Femur (tissue), 1 donor: ENCODE measurements at places on chromosomes 7 and 10.

DNA sequence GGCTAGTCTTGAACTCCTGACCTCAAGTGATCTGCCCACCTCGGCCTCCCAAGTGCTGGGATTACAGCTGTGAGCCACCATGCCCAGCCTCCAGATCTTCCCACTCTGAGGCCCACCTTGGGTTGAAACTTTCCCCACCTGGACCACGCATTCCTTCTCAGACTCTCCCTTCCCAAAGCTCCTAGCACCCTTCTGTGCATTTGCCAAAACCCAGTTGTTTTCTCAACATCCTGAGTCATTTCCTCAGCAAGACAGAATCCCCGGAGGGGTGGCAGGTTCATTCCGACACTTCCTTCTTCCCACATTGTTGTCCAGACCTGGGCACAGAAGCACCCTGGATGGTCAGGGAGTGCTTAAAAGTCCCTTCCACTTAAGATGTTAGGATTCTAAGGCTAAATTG, 28.9 kb downstream of the BAG3 start:
- DNase-seq, result no peak

DNA sequence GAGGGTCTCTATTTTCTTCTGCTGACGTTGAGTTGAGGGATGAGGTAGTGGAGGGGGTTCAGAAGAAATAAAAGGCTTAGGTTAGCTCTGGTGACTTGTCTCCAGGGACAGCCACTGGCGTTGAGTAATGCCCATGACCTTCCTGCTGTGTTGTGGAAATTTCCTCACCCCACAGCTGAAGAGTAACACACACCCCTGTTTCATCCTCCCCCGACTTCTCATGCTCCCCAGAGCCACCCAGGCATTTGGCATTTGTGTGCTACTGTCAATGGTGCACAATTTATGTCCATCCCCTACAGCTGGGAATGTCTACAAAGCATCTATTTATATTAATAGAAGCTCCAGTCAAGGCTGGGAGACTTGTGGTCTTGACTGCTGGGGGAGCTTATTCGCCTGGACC, 4.7 kb upstream of the TMEM72 start:
- DNase-seq, result no peak

DNA sequence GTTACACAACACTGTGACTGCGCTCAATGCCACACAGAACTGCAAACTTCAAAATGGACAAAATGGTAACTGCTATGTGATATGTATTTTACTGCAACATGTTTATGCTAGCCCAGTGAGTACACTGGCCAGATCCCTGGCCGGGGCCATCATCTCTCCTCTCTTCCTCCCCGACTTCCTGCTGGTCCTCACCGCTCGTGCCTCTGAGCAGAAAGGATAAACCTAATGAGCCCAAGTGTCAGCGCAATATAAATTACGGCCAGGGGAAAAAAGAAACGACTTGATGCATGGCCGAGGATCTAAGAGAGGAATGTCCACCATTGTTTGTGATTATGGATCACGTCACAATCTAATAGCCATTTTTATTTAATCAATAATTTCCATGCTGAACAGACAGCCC, 225.2 kb downstream of the GLI3 start:
- no peak for DNase-seq

GRCh38 chr7:12032146-12032545, 178.9 kb upstream of the TMEM106B start:
- DNase-seq, result no peak

DNA sequence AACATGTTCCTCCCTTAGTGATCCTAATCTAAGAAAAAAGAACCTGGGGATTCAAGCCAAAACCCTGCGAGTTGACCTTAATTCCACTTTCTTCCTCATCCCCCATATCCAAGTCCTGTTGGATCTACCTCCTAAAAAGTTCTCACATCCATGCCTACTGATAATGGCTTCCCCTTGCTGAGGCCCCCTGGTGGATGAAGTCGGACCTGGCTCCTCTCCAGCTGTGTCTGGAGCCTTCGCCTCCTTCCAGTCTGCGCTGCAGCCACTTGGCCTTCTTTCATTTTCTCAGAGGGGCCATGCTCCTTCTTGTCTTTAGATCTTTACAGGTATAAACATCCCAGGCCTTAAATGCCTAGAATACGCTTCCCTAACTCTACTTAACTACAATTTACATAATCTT, 8.1 kb downstream of the PDE1C start:
- no peak for DNase-seq

DNA sequence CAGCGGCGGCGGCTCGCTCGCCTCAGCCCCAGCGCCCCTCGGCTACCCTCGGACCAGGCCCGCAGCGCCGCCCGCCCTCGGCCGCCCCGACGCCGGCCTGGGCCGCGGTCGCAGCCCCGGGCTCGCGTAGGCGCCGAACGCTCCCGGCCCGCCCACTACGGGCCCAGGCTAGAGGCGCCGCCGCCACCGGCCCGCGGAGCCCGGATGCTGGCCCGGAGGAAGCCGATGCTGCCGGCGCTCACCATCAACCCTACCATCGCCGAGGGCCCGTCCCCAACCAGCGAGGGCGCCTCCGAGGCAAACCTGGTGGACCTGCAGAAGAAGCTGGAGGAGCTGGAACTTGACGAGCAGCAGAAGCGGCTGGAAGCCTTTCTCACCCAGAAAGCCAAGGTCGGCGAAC, 18.2 kb upstream of the TSPAN33 start:
- DNase-seq, result no peak

DNA sequence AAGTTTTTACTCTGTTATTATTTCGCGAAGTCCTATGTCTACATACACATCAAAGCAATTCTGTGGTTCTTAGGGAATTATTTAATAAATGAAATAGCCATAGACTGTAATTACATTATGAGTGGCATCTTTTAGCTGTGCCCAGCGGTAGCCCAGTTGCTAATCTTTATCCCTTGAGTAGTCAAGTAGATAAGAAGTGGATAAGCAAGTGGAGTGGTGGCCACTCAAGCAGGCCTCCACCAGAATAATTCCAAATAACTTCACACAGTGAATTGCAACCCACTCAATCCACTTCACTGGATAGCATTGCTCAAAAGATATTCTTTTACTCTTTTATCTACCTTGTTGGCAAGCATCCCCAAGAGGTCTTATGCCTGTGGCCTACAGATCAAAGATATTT, 349.7 kb downstream of the AUTS2 start:
- no peak for DNase-seq

DNA sequence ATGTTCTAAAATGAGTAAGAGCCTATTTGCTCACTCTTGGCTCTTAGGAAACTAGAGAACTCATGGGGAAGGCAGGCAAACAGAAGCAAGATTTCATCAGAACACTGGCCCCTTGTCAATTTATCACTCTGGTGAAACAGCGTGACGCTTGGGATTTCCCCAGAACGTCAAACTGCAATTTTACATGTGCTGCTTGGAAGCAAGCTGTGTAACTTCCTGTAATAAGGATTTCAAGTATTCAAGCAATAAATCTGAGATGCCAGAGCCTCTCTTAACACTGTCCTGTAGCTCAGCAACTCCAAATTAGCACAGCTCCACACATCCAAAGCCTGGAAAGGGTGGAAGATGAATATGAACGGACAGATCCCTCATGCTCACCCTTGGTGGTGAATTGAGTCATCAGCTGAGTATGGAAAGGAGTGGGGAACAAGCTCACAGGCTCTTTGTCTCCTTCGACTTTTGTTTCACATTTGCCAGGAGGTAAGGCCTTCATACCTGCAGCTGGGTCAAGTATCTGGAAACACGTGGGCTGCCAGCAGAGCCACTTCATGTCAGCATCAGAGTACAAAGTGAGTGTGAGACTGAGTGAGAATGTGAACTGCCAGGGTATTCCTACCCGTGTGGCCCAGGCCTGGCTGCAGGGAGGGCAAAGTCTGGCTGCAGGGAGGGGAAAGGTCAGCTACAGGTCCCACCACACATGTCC, 140.4 kb upstream of the NAMPT start:
- DNase-seq, result peak; percentile 80

DNA sequence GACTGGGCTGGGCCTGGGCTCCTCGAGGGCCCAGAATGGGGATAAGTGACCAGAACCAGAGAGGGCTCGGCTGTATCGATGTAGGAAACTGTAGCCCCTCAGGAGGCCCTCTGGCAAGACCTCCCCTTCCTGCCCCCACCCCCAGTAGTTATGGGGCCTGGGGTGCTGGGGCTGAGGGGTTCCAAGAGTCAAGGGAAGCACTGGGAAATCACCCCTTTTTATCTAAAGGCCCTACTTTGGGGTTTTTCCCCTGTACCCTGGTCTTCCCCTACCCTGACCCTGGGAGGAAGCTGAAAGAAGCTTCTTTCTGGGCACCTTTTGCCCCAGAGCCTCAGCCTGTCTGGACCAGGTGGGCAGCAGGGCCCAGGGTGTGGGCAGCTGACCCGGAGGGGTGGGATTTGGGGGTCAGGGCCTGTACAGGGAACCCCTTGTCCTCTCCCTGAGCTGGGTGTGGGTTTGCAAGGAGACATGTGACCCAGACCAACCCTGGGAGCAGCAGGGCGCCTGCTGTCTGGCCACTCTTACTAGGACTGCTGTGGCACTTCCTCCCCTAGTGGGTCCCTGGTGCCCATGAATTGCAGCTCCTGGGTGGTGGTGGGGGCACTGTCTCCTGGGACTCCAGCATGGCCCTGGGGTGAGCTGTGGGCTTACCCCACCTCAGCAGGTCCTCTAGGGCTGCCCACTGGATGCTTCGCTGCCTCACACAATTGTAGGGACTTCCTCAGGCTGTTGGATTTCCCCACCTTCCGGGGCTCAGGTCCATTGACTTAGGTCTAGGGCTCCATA, 1.5 kb downstream of the IRF5 start:
- no peak for DNase-seq

- no peak for DNase-seq
Measured at GRCh38 chr10:61943674-61944378, 42.3 kb downstream of the ARID5B start.

GRCh38 chr10:16905320-16905719, 88.1 kb upstream of the RSU1 start:
- peak; percentile 58 for DNase-seq

DNA sequence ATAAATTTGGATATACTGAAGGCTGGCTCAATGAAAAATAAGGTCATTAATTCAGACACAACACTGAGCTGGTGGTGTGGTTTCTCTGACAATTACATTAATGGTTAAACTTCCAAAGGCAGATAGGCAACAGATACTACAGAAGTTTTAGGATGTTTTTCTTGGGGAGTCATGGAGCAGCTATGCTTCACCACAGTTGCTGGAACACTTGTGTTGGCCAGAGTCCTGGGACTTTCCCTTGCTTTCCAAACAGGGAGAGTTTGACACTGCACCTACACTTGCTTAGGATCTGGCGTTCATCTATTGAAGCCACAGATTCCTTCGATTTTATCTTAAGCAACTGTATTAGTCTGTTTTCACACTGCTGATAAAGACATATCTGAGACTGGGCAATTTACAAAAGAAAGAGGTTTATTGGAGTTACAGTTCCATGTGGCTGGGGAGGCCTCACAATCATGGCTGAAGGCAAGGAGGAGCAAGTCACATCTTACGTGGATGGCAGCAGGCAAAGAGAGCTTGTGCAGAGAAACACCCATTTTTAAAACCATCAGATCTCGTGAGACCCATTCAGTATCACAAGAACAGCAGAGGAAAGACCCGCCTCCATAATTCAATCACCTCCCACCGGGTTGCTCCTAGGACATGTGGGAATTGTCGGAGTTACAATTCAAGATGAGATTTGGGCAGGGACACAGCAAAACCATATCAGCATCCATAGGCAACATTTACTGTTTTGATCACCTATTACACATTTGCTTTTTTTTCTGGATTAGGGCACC, 27.8 kb upstream of the TMEM178B start:
- DNase-seq, result no peak

DNA sequence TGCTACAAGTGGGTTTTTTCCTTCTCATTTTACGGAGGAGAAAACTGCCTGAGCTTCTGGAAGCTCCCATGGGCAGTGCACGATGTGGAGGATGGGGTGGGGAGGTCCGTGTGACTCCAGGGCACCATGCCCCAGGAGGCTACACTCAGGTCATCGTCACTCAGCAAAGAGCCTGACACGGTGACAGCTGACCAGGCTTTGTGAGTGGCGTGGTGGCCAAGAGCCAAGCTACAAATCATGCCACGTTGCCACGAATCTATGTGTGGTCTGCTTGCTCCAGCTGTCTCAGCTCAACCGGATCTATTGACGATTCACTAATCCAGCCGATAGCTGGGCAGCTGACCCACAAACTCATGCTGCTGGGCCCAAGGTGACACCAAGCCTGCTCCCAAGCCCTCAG, 27.6 kb upstream of the C10orf71 start:
- DNase-seq, result peak; percentile 58

GRCh38 chr10:26516540-26517101, 78.5 kb downstream of the APBB1IP start:
- DNase-seq, result no peak

DNA sequence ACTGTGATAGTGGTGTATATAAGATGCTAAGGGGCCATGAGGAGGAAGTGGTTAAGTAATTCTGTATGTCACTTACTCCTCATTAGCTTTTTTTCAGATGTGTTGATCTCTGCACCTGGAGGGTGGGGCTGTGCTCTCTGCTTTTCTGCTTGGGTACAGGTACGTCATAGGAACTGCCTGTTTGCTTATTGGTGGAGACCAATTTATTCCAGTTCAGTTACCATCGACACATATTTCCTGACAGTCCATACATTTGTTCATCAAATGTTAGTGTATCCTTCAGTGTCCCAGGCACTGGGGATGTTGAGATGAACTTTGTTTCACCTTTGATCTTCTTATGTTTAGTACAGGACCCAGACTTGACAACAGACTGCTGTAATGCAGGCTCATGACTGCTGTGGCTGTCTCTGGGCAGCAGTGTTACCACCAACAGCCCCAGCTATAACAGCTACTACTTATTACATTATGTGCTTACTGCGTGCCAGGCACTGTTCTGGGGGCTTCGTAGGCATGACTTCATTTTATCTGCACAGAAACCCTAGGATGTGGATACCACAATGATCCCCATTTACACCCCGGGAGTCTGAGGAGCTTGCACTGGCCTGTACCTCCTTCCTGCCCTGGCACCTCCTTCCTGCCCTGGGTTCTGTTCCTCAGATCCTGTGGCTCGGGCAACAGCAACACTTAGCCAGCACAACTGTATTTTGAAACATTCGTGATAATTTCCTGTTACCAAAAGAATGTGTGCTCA, 87.4 kb downstream of the BUB3 start:
- DNase-seq, result no peak

GRCh38 chr7:132837529-132837928, 244.4 kb downstream of the CHCHD3 start:
- DNase-seq, result no peak
